ENCODE measurements at places on chromosomes 12 and 14. TPM values are rescaled to one million over a fixed set of nuclear protein-coding genes. Genes with fewer than 3 reads are reported as not detected.
A peak's percentile ranks its signal among the peaks of the same experiment; 100 is the strongest.

- H3K4me1 ChIP-seq = peaks cover 24% of the 10 kb centered on the region
- peak; percentile 28 for DNase-seq
- no peaks in the 10 kb centered on the region for H3K27me3 ChIP-seq
- H3K36me3 ChIP-seq = peaks cover 23% of the 10 kb centered on the region
- H3K4me3 ChIP-seq = no peak overlapping the region
Measured at GRCh38 chr12:57343703-57344378, 87.0 kb downstream of the R3HDM2 start.

CBLN3 gene
- total RNA-seq = 9.3 TPM

- peaks cover under 1% of the 10 kb centered on the region for H3K4me1 ChIP-seq
- H3K27ac ChIP-seq = no peak overlapping the region
- H3K36me3 ChIP-seq = no peaks in the 10 kb centered on the region
- no peak overlapping the region for H3K4me3 ChIP-seq
- DNase-seq = no peak
Measured at GRCh38 chr14:98477935-98478334, 794.1 kb downstream of the BCL11B start.

DNA sequence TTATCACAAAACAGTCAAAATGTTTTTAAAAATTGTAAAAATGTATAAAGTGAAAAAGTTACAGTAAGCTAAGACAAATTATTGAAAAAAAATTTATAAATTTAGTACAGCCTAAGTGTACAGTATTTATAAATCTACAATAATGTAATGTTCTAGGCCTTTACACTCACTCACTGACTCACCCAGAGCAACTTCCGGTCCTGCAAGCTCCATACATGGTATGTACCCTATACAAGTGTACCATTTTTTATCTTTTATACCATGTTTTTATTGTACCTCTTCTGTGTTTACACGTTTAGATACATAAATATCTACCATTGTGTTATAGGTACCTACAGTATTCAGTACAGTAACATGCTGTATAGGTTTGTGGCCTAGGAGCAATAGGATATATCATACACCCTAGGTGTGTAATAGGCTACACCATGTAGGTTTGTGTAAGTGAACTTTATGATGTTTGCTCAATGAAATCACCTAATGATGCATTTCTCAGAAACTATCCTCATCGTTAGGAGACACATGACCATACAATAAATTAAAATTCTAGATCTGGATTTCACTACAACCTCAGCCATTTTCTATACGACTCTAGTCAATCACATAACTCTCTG lies 66.8 kb downstream of the TXNDC16 start:
- DNase-seq = no peak
- no peak overlapping the region for H3K4me3 ChIP-seq
- H3K27ac ChIP-seq = no peak overlapping the region
- H3K4me1 ChIP-seq = no peaks in the 10 kb centered on the region
- H3K27me3 ChIP-seq = no peaks in the 10 kb centered on the region

GRCh38 chr12:56242986-56243385 lies 13.1 kb downstream of the SLC39A5 start:
- peaks cover 28% of the 10 kb centered on the region for H3K36me3 ChIP-seq
- H3K4me3 ChIP-seq = no peak overlapping the region
- no peak overlapping the region for H3K27ac ChIP-seq
- no peaks in the 10 kb centered on the region for H3K27me3 ChIP-seq
- no peaks in the 10 kb centered on the region for H3K4me1 ChIP-seq

C12orf60 gene
- 3.4 TPM for total RNA-seq

VDR gene
- 156 TPM for total RNA-seq

- no peaks in the 10 kb centered on the region for H3K4me1 ChIP-seq
- H3K27ac ChIP-seq = no peak overlapping the region
- H3K27me3 ChIP-seq = no peaks in the 10 kb centered on the region
- no peaks in the 10 kb centered on the region for H3K36me3 ChIP-seq
- no peak overlapping the region for H3K4me3 ChIP-seq
Measured at GRCh38 chr12:119060847-119061796, 79.8 kb downstream of the SRRM4 start.

- no peaks in the 10 kb centered on the region for H3K36me3 ChIP-seq
- peaks cover 5% of the 10 kb centered on the region for H3K27me3 ChIP-seq
- no peak overlapping the region for H3K4me3 ChIP-seq
- no peaks in the 10 kb centered on the region for H3K4me1 ChIP-seq
Measured at GRCh38 chr12:66879409-66879808, 200.5 kb upstream of the GRIP1 start.

ZDHHC22 gene
- total RNA-seq = not detected

- no peak for DNase-seq
- peaks cover 3% of the 10 kb centered on the region for H3K36me3 ChIP-seq
- peaks cover 35% of the 10 kb centered on the region for H3K4me1 ChIP-seq
- H3K27me3 ChIP-seq = no peaks in the 10 kb centered on the region
- no peak overlapping the region for H3K27ac ChIP-seq
Measured at GRCh38 chr12:4133636-4134447, 139.7 kb upstream of the CCND2 start.

DNA sequence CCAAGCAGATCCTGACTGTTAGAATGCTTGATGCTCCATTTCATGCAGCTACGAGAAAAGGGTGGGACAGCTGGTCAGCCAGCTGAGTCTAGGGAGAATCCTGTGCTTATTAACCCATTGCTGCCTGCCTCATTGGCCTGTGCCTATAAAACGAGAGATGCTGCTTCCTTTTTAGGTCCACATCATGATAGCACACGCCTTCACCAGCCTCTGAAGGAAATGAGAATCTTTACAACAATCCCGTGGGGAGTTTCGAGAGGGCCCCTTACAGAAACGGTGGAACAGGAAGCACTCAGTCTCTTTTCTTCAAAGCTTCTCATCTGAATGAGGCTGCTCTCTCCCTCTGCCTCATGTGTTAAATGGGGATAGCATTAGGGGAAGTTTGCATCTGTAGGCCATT lies 147.3 kb upstream of the RFLNA start:
- H3K4me1 ChIP-seq = no peaks in the 10 kb centered on the region
- H3K27me3 ChIP-seq = peaks cover 9% of the 10 kb centered on the region
- no peak overlapping the region for H3K4me3 ChIP-seq

- H3K4me1 ChIP-seq = peaks cover 7% of the 10 kb centered on the region
- peaks cover 5% of the 10 kb centered on the region for H3K27me3 ChIP-seq
- DNase-seq = no peak
- H3K4me3 ChIP-seq = no peak overlapping the region
- H3K36me3 ChIP-seq = no peaks in the 10 kb centered on the region
Measured at GRCh38 chr12:94762259-94762942, 112.0 kb upstream of the TMCC3 start.

DNA sequence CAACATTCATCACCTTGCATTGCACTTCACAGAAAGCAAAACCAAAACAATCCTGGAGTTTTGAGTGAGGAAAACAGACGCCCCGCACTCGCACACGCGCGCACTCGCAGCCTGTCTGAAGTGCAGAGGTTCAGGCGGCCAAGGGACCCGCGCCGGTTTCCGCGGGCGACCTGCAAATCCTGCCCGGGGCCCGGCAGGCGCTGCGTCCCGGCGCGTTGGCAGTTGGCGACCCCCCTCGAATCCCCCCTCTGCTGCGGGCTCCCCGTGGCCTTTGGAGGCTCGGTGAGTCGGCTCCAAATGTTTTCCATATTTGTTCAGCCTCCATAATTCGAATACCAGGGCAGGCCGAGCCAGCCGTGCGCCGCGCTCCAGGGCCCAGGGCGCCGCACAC lies at the start of gene SSPN:
Gene SSPN (plus strand): TSS at position 324 of the 391 bp plus-strand sequence. CDS start 100 bp downstream, outside the sequence.
- H3K4me1 ChIP-seq = peaks cover 5% of the 10 kb centered on the region
- no peak within 1 kb of the TSS for H3K27ac ChIP-seq
- peaks cover 41% of the 10 kb centered on the region for H3K27me3 ChIP-seq
- peak within 1 kb of the TSS; percentile 60 for H3K4me3 ChIP-seq
- DNase-seq = no peak

ENDOU gene
- not detected for total RNA-seq

AGAP2 gene
- total RNA-seq = 32.4 TPM

KCNA5 gene
- total RNA-seq = not detected

DPPA3 gene
- total RNA-seq = not detected

GRCh38 chr14:103741876-103742275 lies 26.3 kb downstream of the ZFYVE21 start:
- DNase-seq = no peak
- no peaks in the 10 kb centered on the region for H3K4me1 ChIP-seq
- H3K4me3 ChIP-seq = no peak overlapping the region
- no peak overlapping the region for H3K27ac ChIP-seq
- H3K27me3 ChIP-seq = no peaks in the 10 kb centered on the region

GRCh38 chr12:73225371-73225937 lies 953.3 kb downstream of the TRHDE start:
- no peak for DNase-seq
- no peaks in the 10 kb centered on the region for H3K36me3 ChIP-seq
- no peak overlapping the region for H3K27ac ChIP-seq
- no peaks in the 10 kb centered on the region for H3K4me1 ChIP-seq
- no peaks in the 10 kb centered on the region for H3K27me3 ChIP-seq

CCDC198 gene
- not detected for total RNA-seq

MTHFD1 gene
- total RNA-seq = 221 TPM

NGB gene
- not detected for total RNA-seq

GRCh38 chr12:102513272-102513671 lies 32.9 kb upstream of the IGF1 start:
- H3K27ac ChIP-seq = no peak overlapping the region
- H3K27me3 ChIP-seq = no peaks in the 10 kb centered on the region
- no peaks in the 10 kb centered on the region for H3K4me1 ChIP-seq
- no peak overlapping the region for H3K4me3 ChIP-seq

C12orf42 gene
- not detected for total RNA-seq

- H3K36me3 ChIP-seq = peaks cover 10% of the 10 kb centered on the region
- H3K4me3 ChIP-seq = no peak overlapping the region
- no peaks in the 10 kb centered on the region for H3K27me3 ChIP-seq
- DNase-seq = no peak
- H3K27ac ChIP-seq = no peak overlapping the region
Measured at GRCh38 chr14:60805841-60806430, 71.4 kb downstream of the MNAT1 start.

DNA sequence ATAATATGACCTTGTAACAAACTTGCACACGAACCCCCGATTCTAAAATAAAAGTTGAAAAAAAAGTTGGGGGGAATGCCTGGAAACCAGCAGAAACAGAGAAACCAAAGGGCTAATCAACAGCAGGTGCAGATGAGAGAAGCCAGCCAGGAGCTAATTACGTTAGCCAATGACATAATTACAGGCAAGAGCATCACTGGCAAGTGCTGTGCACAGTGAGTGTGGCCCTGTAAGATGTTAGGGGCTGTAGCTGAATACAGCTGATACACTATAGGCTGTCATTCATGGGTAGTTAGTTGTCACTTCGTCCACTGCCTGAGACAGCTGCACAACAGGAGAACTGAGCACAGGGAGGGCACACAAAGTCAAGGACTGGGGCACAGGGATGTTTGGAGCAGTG lies 7.3 kb upstream of the FGF23 start:
- DNase-seq = no peak
- H3K27me3 ChIP-seq = no peaks in the 10 kb centered on the region
- no peaks in the 10 kb centered on the region for H3K4me1 ChIP-seq
- no peaks in the 10 kb centered on the region for H3K36me3 ChIP-seq

DNA sequence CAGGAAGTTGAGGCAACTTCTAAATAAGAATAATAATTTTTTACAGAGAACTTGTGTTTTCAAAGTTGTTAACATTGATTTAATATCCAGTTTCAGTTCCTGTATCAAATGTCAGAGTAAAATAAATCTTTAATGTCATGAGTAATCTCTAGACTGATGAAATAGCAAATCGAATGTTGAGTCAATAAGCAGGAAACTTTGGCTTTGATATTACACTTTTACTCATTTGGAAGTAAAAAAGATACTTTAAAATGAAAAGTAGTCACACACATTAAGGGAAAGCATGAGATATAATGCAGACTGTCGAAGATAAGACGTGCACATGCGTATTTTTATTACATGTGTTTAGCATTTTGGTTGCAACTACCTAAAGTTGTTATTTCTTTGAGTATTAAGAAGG lies 78.2 kb upstream of the PTGDR start:
- no peaks in the 10 kb centered on the region for H3K36me3 ChIP-seq
- H3K4me3 ChIP-seq = no peak overlapping the region
- no peak overlapping the region for H3K27ac ChIP-seq
- H3K4me1 ChIP-seq = peaks cover 13% of the 10 kb centered on the region
- no peak for DNase-seq
